ENCODE measurements at places on chromosomes 11 and 22.

- DNase-seq: no peak
Measured at GRCh38 chr22:27400811-27401210, 400.7 kb downstream of the MN1 start.

DNA sequence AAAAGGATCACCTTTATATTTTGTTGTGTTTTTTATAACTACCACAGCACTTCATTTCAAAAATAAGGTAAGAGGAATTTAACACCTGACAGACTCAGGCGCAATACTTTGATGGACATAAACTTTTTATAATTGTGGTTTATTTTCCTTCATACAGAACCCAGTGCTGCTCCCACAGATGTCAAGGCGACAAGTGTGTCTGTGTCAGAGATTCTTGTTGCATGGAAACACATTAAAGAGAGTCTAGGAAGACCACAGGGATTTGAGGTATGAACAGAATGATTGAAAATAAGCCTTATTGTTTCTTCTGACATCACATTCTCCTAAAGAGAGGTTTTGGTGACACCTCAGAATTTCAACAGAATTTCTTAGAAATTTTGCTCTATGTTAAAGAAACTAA lies 378.9 kb upstream of the ARHGAP42 start:
- DNase-seq: no peak

DNA sequence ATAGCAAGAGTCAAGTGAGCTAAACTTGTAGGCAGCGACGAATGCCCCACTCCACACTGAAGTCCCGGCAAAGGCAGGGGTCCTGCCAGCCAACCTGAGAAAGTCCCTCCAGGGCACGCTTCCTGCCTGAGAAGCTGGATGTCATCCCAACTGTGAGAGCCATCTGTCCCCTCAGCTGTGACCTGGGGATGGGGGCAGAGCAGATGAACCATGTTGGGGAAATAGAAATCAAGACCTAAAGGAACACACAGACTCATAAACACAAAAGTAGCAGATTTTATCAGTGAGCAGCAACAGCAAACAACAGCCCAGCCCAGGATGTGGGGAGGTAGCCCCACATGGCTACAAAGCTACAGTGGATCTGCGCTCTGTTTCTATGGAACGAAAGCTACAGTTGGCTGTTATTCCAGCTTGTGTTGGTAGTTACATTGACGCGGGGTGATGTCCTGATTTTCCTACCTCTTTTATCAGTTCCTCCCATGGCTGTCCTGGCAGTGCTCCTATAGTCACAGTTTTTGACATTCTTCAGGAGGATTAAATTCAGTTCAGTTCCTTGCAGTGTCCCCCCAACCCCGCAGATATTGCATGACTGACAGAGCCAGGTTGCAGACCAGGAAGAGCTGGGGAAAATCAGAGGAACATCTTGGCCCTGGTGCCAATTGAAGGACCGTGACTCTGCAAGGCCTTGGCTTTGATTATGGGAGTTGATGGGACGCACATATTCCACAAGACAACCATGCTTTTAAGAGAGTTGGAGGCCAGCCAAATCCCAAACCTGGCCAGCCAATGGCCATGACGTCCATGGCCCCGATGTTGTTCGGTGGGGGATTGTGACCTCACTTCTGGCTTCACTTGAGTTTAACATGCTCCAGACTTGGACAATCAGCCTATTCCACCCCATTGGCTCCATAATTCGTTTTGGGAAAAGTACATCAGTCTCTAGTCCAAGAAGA lies 14.6 kb downstream of the MRGPRD start:
- no peak for DNase-seq

GRCh38 chr11:25710975-25711374 lies 621.0 kb upstream of the ANO3 start:
- no peak for DNase-seq

- peak; percentile 59 for DNase-seq
Measured at GRCh38 chr22:31346255-31346732, at the start of gene PATZ1. Gene PATZ1, minus strand, starts transcription at chr22:31346346. Its CDS starts 744 bp downstream, at chr22:31345602.

GRCh38 chr11:62791501-62792201 lies at the start of gene TMEM223:
Gene TMEM223, minus strand, starts transcription at chr11:62792006. Its CDS starts 12 bp downstream, at chr11:62791994.
- DNase-seq: peak; percentile 86

DNA sequence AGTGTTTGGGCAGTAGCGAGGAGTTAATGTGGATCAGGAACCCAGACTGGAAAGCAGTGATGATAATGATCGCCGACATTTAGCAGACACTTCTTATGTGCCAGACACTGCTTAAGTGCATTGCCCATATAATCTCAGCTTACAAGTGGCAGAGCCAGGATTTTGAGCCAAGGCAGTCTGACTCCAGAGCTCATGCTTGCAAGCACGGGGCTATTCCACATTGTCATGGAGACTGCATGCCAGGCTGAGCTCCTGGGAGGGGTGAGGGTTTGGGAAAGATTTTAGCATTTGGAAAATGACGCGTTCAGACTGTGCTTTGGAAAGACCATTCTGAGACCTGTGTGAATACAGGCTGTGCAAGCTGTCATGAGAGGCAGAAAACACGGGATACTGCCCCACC lies 302.7 kb downstream of the DDX10 start:
- no peak for DNase-seq

GRCh38 chr11:72781313-72782080 lies 12.3 kb downstream of the STARD10 start:
- peak; percentile 37 for DNase-seq

DNA sequence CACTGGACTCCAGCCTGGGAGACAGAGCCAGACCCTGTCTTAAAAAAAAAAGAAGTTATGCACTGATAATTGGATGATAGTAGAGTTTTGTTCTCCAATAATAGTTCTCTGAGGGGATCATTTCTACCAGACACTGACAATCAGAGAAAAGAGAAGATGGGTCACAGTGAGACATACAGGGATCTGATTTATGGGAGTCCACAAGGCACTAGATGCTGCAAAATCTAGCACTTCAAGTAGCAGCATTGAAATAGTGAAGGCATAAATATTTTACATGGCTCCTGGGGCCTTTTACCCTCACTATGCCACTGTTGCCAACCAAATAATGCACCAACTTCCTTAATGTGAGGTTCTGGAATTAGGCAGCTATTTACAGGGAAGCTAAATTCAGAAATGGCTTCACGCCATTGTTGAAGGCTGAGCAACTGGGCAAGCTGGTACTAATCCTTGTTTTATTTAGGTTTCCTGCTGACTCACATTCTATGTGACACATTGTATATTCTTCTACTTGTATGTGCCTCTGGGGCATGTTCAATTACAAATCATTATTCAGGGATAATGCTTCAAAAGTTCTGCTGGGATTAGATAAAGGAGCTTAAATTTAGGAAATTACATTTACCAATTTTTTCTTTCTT lies 38.2 kb upstream of the ABTB2 start:
- DNase-seq: no peak

- no peak for DNase-seq
Measured at GRCh38 chr11:74654976-74655375, 62.6 kb downstream of the POLD3 start.

DNA sequence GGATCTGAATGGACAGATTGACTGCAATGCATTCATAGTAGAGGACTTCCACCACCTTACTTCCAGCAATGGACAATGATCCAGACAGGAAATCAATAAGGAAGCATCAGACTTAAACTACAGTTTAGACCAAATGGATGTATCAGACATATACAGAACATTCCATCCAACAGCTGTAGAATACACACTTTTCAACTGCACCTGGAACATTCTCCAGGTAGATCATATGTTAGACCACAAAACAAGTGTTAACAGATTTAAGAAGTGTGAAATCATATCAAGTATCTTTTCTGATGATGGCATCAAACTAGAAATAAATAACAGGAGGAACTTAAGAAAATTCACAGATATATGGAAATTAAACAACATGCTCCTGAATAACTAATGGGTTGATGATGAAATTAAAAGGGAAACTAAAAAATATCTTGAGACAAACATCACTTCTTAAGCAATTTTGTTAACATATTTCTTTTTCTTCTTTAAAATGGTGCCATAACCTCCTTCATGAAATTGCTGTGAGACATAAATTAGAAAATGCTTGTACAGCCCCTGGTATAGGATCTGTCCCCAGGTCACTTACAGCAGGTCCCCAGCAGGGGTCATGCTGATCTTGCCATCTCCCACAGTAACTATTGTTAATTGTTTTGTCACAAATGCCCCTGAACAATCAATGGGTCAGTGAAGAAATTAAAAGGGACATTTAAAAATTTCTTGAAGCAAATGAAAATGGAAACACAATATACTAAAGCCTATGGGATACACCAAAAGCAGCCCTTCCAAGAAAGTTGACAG lies 100.0 kb upstream of the OR4B1 start:
- no peak for DNase-seq

DNA sequence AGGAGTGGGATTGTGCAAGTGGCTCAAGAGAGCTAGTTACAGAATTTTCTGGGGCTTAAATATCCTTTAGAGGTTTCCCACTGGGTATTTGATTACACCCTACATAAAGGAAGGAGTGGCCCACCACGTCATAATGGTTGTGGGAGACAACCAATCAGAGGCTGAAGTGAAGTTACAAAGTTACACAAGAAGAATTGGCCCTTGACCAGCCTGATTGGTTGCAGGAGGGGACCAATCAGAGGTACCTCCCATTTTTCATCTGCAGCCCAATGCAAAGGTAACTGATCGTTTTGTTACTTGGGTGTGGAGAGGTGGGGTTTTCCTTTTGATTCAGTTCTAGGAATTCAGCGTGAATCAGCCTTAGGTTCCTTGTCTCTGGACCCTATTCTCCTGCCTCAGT lies 430.5 kb upstream of the FAT3 start:
- DNase-seq: no peak
